ENCODE measurements at places on chromosomes 16 and 17.

GRCh38 chr17:73521376-73521775, 122.9 kb downstream of the SDK2 start:
- DNase-seq = no peak

GRCh38 chr17:76742958-76743357, 5.0 kb downstream of the MFSD11 start:
- no peak for DNase-seq

- no peak for DNase-seq
These were observed 57.2 kb downstream of the NACA2 start for GRCh38 chr17:61533797-61534196.

DNA sequence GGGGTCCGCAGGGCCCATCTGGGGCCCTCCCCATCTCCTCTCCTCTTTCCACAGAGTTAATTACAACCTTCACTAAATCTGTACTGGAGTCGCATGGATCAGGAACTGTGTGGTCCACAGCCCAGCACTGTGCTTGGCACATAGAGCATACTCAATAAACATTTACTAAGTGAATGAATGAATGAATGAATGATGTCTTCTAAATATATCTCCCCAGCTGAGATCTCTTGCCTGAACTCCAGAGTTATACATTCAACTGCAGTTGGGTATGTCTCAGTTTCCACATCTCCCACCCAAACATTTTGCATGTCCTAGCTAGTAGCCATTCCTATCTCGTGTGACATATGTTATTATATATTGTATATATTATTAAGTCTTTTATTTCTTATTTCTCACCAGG, 28.7 kb upstream of the IL21R start:
- DNase-seq = no peak

GRCh38 chr17:52776234-52776633, 617.7 kb upstream of the CA10 start:
- DNase-seq = no peak

GRCh38 chr17:37101306-37101705, 152.6 kb downstream of the AATF start:
- DNase-seq = no peak

DNA sequence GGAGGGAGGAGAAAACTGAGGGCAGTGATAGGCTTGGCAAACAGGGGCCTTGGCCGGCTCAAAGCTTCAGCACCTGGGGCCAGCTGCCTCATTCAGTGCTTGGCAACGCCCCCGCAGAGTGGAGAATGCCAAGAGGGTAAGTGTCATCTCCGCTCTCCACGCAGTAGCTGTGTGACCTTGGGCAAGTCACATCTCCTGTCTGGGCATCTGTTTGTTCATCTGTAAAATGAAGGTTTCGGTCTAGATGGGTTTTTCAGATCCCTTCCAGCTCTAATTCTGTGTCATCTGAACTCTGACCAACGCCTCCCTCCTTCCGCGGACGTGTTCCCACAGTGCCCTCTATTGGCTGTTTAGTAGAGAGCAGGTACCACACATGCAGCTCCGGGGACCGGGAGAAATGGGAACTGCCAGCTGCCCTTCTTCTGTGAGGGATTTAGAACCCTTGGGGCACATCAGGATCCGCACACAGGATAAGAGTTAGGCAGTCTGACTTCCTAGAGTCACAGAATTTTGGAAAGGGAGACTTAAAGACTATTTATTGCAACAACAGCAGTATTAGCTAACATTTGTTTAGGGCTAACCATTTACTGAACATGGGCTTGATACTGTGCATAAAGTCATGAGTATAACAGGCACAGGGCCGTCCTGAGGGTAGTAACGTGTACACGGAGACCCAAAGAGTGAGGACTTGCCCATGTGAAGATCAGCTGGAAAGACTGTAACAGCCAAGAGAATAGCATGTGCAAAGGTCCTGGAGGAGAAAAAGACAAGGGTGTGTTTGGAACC, 26.8 kb downstream of the GP2 start:
- DNase-seq = peak; percentile 15

GRCh38 chr16:12096157-12096777, 119.7 kb downstream of the SNX29 start:
- DNase-seq = no peak

GRCh38 chr16:53925526-53925925, 221.6 kb downstream of the FTO start:
- DNase-seq = no peak

- DNase-seq = no peak
These were observed 11.6 kb downstream of the SLC25A10 start for GRCh38 chr17:81723651-81724209.

Data from CD4-positive, alpha-beta T cell treated with Interleukin-12 subunit alpha and Interleukin-12 subunit beta, for 1 hour (primary cell).